ENCODE measurements at places on chromosomes 4 and X. TPM values are rescaled to one million over a fixed set of nuclear protein-coding genes. Genes with fewer than 3 reads are reported as not detected.

The SPANXN4 gene
- total RNA-seq, result not detected

The MAGEB10 gene
- total RNA-seq, result not detected

The PAK3 gene
- total RNA-seq, result 1.3 TPM

The ANXA10 gene
- not detected for total RNA-seq

The VCX3B gene
- total RNA-seq, result 1.3 TPM

The BGN gene
- 59.3 TPM for total RNA-seq

- peaks cover 17% of the 10 kb centered on the region for H3K4me1 ChIP-seq
- DNase-seq, result no peak
- no peaks in the 10 kb centered on the region for H3K27me3 ChIP-seq
These were observed 55.8 kb upstream of the WDR1 start for GRCh38 chr4:10172278-10172921.

- H3K36me3 ChIP-seq, result no peaks in the 10 kb centered on the region
- H3K4me1 ChIP-seq, result no peaks in the 10 kb centered on the region
- no peak overlapping the region for H3K4me3 ChIP-seq
- DNase-seq, result no peak
- no peaks in the 10 kb centered on the region for H3K27me3 ChIP-seq
- no peak overlapping the region for H3K27ac ChIP-seq
These were observed 70.4 kb upstream of the ANXA3 start for GRCh38 chr4:78481180-78481579.

- no peak overlapping the region for H3K27ac ChIP-seq
- no peak for DNase-seq
- H3K4me1 ChIP-seq, result no peaks in the 10 kb centered on the region
- no peak overlapping the region for H3K4me3 ChIP-seq
- H3K27me3 ChIP-seq, result no peaks in the 10 kb centered on the region
These were observed 570.3 kb downstream of the IQCM start for GRCh38 chr4:149245333-149245732.

- H3K4me3 ChIP-seq, result no peak overlapping the region
- H3K27me3 ChIP-seq, result no peaks in the 10 kb centered on the region
- H3K36me3 ChIP-seq, result no peaks in the 10 kb centered on the region
- H3K27ac ChIP-seq, result no peak overlapping the region
- H3K4me1 ChIP-seq, result peaks cover 8% of the 10 kb centered on the region
These were observed 2.8 kb downstream of the TIGD2 start for GRCh38 chr4:89114100-89114499.

DNA sequence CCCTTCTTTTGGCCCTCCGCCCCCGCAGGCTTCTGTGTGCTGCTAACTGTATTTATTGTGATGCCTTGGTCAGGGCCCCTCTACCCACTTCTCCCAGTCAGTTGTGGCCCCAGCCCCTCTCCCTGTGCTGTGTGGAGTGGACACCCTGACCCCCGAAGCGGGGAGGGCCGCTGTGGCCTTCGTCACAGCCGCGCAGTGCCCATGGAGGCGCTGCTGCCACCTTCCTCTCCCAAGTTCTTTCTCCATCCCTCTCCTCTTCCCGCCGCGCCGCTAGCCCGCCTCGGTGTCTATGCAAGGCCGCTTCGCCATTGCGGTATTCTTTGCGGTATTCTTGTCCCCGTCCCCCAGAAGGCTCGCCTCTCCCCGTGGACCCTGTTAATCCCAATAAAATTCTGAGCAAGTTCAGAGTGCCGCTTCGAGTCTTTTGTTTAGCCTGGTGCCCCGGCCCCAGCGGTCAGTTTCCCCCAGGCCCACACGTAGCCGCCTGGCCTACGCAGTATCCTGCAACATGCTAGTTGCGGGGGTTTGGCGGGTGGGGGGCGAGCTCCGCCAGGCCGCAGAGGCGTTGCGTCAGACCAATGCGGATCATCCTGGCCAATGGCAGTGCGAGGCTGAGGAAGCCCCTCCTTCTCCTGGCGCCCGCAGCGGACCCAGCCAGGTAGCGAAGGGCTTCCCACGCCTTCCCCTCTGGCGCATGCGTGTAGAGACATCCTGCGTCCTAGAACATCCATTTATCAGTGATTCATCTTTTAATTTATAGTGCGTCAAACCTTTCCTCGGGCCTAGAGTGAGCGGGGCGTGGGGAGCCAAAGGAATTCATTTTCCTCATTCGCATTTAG is 5.6 kb upstream of the KANTR start:
- DNase-seq, result peak; percentile 88
- H3K4me1 ChIP-seq, result peaks cover 12% of the 10 kb centered on the region
- peak overlapping the region; percentile 40 for H3K4me3 ChIP-seq
- no peaks in the 10 kb centered on the region for H3K27me3 ChIP-seq
- H3K27ac ChIP-seq, result peak overlapping the region; percentile 84

DNA sequence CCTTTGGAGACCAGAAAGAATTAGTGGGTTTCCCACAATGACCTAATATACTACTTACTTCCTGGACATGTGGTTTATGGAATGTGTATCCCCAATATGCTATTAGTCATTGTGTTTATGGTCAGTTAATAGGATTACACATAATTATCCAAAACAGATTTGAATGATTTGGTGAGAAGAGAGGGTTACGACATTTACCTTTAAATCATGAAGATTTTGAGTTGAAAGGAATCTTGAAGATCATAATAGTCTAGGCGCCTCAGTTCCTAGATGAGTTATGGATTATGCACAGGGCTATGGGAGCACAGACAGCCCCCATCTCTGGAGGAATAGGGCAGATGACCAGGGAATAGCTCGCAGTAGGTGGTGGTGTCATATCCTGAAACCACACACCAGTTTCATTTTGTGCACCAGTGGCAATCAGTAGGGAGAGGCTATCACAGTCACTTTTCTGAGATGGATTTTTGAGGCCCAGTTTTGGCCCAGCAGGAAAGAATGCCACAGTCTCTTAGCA is 61.3 kb downstream of the SEPTIN11 start:
- DNase-seq, result no peak
- H3K27me3 ChIP-seq, result no peaks in the 10 kb centered on the region
- H3K4me3 ChIP-seq, result no peak overlapping the region
- H3K4me1 ChIP-seq, result peaks cover 30% of the 10 kb centered on the region
- no peaks in the 10 kb centered on the region for H3K36me3 ChIP-seq

DNA sequence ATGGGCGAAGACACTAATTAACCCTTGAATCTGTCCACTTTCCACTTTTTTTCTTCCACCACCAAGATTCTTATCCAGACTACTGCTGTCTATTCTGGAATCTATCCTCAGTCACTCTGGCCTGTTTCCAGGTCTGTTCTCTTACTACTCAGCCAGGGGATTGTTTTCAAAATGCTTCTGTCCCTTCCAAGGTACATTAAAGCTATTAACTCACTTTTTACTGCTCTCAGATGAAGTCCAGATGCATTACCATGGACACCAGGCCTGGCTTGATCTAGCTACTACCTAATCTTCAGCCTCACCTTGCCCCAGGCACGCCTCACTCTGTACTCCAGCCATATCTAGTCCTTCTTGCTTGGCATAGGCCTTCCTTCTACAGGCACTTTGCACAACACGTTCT is 66.4 kb downstream of the GALNT7 start:
- H3K4me1 ChIP-seq, result no peaks in the 10 kb centered on the region
- no peak for DNase-seq
- no peaks in the 10 kb centered on the region for H3K27me3 ChIP-seq
- H3K4me3 ChIP-seq, result no peak overlapping the region

GRCh38 chr4:53361451-53361850 is 4.4 kb downstream of the SCFD2 start:
- peaks cover 19% of the 10 kb centered on the region for H3K4me1 ChIP-seq
- no peak overlapping the region for H3K4me3 ChIP-seq
- no peak for DNase-seq
- H3K36me3 ChIP-seq, result no peaks in the 10 kb centered on the region
- H3K27ac ChIP-seq, result no peak overlapping the region

DNA sequence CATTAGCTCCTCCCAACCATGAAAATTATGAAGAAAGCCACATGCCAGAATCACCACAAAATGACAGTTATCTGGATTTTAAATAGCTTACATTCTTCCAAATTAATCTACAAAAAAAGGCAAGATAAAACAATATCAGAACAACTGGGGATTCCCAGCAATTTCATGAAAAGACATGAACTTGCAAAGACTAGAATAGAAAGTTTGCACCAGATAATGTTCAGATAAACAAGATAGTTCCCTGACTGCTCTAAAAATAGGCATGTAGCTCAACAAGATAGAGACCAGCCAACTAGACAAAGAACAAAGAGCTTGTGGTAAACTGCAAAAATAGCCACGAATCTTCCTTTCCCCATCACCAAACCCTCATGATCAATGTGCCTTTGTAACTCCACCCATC is 30.3 kb upstream of the DDX53 start:
- no peaks in the 10 kb centered on the region for H3K27me3 ChIP-seq
- DNase-seq, result no peak
- H3K4me3 ChIP-seq, result no peak overlapping the region

DNA sequence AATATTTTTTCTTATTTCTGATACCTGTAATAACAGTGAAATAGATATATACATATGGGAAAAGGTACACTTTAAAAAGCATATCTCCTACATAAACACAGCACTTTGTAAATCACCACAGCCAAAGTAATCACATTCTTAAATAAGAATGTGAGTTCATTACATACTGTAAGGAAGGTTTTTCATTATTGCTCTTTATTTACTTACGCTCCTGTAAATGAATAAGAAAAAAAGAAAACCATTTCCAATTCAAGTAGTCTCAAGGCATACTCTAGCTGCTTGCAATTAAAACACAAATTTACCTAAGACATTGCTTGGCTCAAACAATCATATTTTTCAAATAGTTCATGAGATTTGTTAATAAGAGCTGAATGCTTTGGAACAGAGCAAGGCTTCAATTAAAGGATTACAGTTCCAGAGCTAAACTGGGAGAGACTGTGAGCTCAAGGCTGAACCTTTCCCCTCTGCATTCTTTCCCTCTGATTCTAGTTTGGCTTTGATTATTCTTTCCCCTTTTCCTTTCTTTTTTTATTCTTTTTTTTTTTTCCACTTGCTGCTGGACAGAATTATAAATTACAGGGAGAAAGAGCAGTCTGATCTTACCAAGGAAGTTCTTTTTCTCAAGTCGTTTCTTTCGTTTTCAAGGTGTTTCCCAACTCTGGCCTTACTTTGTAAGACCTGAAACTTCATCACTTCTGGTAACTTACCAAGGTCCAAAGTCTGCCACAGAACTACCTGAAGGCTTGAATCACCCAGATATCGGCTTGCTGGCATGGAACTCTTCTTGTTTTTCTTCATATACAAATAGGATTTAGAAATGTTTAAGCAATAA is 278.3 kb downstream of the INPP4B start:
- peak overlapping the region; percentile 21 for H3K27ac ChIP-seq
- H3K36me3 ChIP-seq, result no peaks in the 10 kb centered on the region
- H3K4me3 ChIP-seq, result peak overlapping the region; percentile 19

DNA sequence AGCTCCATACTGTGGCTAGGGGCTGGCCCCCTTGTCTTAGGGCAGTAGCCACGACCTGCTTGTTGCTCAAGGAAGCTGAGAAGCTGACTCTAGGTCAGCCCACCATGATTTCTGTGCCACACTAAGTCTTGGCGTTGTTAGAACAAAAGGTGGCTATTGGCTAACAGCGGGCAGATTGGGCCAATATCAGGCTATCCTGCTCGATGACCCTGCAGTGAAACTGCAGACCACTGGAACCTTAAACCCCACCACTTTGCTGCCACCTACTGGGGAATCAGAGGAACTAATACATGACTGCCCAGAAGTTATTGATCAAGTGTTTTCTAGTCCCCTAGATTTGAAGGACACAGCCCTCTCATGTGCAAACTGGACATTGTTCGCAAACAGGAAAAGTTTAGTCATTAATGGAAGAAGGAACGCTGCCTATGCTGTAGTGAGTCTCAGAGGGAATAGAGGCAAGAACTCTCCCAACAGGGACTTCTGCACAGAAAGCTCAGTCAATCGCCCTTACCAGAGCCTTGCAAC is 17.0 kb upstream of the PAPSS1 start:
- H3K27me3 ChIP-seq, result no peaks in the 10 kb centered on the region
- H3K27ac ChIP-seq, result no peak overlapping the region
- no peak for DNase-seq

DNA sequence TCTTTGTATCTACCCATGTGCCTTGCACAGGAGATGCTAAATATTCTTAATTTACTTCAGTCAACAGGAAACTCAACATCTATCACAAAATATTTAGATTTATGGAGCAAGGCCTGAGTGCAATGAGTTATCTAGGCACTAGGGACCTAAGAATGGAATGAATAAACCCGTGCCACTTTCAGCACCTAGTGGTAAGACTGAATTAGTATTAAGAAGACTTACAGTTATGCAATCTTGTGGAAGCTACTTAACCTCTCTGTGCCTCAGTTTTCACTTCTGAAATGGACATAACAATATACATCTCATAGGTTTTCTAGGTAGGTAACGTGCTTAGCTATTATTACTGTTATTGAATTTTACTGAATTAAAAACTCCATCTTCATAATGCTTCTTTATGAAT is 144.6 kb upstream of the MAP3K15 start:
- H3K27ac ChIP-seq, result no peak overlapping the region
- H3K27me3 ChIP-seq, result no peaks in the 10 kb centered on the region
- no peaks in the 10 kb centered on the region for H3K36me3 ChIP-seq
- no peak overlapping the region for H3K4me3 ChIP-seq
- H3K4me1 ChIP-seq, result no peaks in the 10 kb centered on the region

DNA sequence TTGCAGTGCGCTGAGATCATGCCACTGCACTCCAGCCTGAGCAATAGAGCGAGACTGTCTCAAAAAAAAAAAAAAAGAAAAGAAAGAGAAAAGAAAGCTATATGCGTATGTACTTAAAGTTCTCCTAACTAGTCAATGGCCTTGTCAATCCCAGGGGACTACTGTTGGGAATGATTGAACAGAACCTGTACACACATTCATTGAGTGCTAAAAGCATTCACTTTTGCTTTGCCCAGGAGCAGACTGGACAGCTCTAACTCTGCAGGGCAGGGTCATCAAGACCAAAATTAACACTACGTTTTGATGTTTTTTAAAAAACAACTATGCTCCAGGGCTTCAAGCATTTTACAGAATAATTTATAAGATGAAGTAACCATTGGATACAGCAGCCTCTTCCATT is 106.2 kb downstream of the FNIP2 start:
- H3K4me1 ChIP-seq, result no peaks in the 10 kb centered on the region
- peaks cover 21% of the 10 kb centered on the region for H3K36me3 ChIP-seq
- H3K27me3 ChIP-seq, result no peaks in the 10 kb centered on the region
- no peak for DNase-seq

- DNase-seq, result no peak
- H3K4me1 ChIP-seq, result no peaks in the 10 kb centered on the region
- no peak overlapping the region for H3K4me3 ChIP-seq
These were observed 45.4 kb downstream of the TIGD4 start for GRCh38 chr4:152734015-152734698.

- no peaks in the 10 kb centered on the region for H3K27me3 ChIP-seq
- no peak overlapping the region for H3K4me3 ChIP-seq
- no peak for DNase-seq
- H3K27ac ChIP-seq, result no peak overlapping the region
These were observed 88.2 kb downstream of the ADGRA3 start for GRCh38 chr4:22427675-22428074.

- no peaks in the 10 kb centered on the region for H3K36me3 ChIP-seq
- H3K27ac ChIP-seq, result no peak overlapping the region
- no peak for DNase-seq
- no peak overlapping the region for H3K4me3 ChIP-seq
- H3K27me3 ChIP-seq, result no peaks in the 10 kb centered on the region
These were observed 554.3 kb upstream of the TENM3 start for GRCh38 chr4:181688872-181689271.

GRCh38 chr4:6968496-6968895 is 58.9 kb downstream of the TBC1D14 start:
- H3K4me1 ChIP-seq, result peaks cover 4% of the 10 kb centered on the region
- H3K4me3 ChIP-seq, result no peak overlapping the region
- no peaks in the 10 kb centered on the region for H3K36me3 ChIP-seq
- DNase-seq, result no peak

- no peaks in the 10 kb centered on the region for H3K4me1 ChIP-seq
- H3K27ac ChIP-seq, result no peak overlapping the region
- H3K36me3 ChIP-seq, result no peaks in the 10 kb centered on the region
- H3K4me3 ChIP-seq, result no peak overlapping the region
- DNase-seq, result no peak
These were observed 38.3 kb downstream of the SUPT20HL1 start for GRCh38 chrX:24398766-24399165.
